ENCODE measurements at places on chromosomes 16 and 17.
A peak's percentile ranks its signal among the peaks of the same experiment; 100 is the strongest.

GRCh38 chr16:3879887-3880564 lies 487 bp downstream of the CREBBP start:
- DNase-seq: peak; percentile 76

DNA sequence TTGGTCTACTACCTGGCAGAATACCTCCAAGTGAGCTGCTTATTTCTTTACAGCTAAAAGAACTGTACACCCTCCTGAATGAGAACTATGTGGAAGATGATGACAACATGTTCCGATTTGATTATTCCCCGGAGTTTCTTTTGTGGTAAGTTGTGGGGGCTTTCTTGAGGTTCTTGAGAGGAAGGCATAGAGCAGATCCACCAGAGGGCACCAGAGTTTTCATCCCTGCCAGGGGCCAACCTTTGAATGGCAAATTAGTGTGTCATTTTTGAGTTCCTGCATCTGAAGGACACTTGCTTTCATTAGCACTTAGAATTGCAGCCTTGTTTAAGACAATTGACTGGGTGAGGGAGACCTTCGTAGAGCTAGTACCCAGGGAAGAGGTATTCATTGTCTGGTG lies 35.0 kb downstream of the NMT1 start:
- DNase-seq: peak; percentile 35

GRCh38 chr16:73289232-73289631 lies 241.3 kb upstream of the ZFHX3 start:
- no peak for DNase-seq

- no peak for DNase-seq
These were observed 9.4 kb downstream of the SCPEP1 start for GRCh38 chr17:56987283-56987834.

DNA sequence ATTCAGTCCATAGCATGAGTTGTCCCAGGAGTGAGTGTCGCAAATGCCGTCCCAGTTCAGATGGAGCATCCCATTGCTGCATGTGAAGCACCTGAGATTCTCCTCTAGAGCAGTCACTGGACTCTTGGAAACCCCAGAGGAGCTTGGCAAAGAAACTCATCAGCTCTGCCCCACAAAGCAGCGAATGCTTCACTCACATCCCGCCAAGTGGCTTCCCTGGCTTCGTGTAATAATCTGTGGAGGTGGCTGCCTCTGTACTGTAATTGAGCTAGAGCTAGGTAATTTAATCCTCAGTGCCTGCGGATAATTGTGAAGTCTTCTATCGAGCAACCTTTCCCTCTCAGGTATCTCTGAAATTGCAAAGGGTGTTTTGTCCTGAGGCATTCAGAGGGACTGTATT lies 107.1 kb downstream of the SNX29 start:
- no peak for DNase-seq

GRCh38 chr16:75087375-75087979 lies 29.1 kb downstream of the LDHD start:
- DNase-seq: peak; percentile 74

GRCh38 chr17:67489273-67489672 lies 112.2 kb downstream of the PITPNC1 start:
- DNase-seq: no peak

DNA sequence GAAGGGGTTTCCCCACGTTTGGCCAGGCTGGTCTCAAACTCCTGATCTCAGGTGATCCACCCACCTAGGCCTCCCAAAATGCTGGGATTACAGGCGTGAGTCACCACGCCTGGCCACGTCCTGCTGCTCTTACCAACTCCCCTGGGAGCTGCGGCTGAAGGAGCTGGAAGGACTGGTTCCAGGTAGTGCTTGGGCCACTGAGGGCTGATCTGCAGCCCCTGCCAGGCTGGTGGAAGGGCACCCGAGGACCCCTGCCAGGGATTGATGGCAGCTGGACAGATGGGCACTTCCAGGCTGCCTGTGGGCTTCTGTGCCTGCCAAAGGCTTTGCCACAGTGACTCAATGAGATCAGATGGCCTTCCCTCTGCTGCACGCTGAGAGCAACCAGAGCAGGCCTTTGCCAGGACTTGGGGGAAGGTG lies 2.3 kb downstream of the OXLD1 start:
- no peak for DNase-seq

DNA sequence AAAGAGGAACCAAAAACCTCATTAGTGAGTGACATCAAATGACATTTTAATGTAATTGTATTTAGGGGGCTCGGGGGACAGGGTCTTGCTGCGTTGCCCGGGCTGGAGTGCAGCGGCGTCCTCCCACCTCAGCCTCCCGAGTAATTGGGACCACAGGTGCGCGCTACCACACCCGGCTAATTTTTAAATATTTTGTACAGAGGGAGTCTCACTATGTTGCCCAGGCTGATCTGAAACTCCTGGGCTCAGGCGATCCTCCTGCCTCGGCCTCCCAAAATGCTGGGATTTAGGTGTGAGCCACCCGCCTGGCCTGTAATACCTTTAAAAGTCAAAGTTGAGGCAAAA lies 581 bp downstream of the SNRNP25 start:
- no peak for DNase-seq

DNA sequence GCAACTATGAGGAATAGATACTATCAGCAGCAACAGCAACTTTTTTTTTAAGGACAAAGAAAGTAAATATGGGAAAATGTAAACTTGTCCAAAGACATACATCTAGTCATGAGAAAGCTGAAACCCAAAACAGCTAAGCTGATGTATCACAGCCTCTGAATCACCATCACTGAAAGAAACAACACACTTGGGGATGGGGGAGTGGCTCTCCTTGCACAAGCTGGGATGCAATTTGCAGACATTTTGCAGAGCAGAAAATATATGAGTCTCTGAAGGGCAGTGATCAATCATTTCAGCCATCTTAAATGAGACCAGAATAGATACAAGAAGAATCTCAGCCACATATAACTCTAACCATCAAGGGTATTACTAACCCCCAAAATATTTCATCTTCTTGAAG lies 79.1 kb downstream of the GRIN2A start:
- DNase-seq: no peak

DNA sequence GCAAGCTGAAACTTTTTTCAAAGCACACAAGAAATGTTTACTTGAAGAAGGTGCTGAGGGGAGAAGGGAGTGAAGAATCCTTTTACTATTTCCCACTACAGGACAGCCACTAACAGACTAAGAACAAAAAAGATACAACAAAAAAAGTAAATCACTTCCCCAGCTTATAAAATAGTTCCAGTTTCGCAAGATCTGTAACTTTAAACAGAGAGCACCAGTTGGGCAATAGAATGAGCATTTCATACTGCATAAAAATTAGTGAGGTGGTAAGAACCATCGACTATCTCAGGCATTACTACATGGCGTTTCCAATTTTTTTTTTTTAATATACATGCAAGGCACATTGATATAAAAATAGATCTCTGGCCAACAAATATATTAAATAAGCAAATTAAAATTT lies 11.1 kb downstream of the CRYBA1 start:
- DNase-seq: no peak

DNA sequence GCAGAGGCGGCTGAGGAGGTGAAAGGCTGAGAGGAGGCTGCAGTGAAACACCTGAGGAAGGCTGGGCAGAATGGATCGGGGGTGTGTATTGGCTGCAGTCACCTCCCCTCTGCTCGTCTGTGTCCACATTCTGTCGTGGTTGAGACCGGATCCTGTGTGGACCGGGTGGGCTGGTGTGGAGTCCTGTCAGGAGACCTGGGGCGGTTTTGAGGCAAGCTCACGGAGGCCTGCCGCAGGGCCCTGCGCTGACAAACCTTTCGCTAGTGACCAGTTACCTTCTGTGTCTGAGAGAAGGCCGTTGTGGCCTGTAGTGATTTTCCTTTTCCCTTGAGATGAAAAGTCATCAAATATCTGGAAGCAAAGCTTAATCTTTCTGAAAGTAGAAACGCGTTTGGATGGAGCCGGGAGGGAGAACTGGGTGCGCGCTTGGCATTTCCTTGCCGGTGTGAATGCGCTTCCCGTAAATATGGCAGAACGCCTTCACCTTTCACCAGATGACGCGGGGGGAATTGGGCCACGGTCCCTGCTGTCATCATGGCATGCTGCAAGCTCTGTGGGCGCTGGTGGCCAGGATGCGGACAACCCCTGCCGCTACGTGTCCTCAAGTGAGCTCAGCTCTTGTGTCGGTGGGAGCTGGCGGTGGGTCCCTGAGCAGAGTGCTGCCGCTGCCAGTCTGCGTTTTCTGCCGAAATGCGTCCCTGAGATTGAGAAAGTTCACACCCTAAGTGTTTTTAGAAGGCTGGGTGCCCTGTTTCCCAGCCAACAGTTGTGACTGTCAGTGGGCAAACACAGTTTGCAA lies 6.3 kb downstream of the BANP start:
- DNase-seq: no peak

DNA sequence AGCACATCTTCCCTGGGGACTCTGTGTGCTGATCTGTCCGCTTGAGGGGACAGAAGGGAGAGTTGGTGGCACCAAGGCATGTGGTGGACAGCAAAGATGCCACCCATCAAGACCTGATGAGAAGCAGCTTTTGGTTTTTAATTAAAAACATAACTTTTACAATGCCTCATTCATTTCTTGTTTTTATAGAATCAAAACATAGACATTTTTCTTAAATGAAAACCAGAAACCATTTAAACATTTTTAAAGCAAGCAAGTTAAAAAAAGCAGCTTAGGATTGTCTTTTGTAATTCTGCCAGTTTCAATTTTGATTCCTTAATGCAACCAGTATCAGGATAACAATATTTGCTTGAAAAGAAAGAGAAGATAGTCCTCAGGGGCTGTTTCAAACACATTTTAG lies 123.7 kb upstream of the AXIN2 start:
- no peak for DNase-seq

- DNase-seq: peak; percentile 21
These were observed 25.1 kb downstream of the UNC13D start for GRCh38 chr17:75819116-75819515.

Measured in hematopoietic multipotent progenitor cell treated with erythropoietin and hydrocortisone succinate and interleukin-3 and kit ligand, for 17 days (in vitro differentiated cells).